Thymus (tissue), 14 donors: ENCODE measurements at places on chromosomes 7 and 10.

DNA sequence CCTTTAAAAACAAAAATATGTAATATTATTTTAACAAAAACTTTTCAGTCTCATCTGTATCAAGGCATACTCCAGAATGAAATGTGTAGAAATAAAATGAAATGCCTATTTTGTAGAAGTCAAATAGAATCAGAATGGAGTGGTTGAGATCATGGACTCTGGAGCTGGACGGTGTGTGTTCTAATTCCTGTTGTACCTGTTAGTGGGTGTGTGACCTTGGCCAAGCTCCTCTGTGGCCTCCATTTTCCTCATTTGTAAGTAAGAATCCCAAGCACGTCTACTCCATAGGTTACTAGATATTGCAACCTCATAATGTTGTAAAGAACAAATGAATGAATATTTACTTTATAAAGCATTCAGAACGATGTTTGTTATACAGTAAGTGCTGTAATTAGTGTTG, 74.9 kb downstream of the HDAC9 start:
- DNase-seq: no peak

- no peak for DNase-seq
Measured at GRCh38 chr7:22189230-22189629, 167.7 kb downstream of the RAPGEF5 start.

- DNase-seq: peak; percentile 90
Measured at GRCh38 chr10:110460111-110460809, 37.4 kb upstream of the DUSP5 start.

- no peak for DNase-seq
Measured at GRCh38 chr10:5575482-5576153, 50.9 kb downstream of the CALML3 start.

DNA sequence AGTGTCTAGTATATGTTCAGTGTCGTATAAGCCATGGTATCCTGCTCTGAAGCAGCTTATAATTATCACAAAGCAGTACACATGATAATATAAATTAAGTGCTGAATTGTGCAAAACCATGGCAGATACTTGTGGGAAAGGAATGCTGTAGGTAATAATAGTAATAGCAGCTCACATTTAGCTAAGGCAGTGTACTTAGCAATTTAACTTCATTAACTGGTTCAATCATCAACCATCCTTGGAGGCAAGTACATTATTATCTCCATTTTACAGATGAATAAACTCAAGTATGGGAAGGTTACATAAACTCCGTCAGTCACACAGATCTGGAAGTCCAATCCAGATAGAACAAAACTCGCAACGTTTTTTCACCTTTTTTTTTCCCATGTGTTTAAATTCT, 21.6 kb upstream of the RNF148 start:
- DNase-seq: no peak

GRCh38 chr10:132838346-132838970, 52.5 kb upstream of the NKX6-2 start:
- no peak for DNase-seq

GRCh38 chr7:1458683-1459511, at the start of gene MICALL2:
Gene MICALL2 (minus strand): TSS chr7:1459470. CDS start chr7:1459326, 144 bp downstream.
- no peak for DNase-seq

DNA sequence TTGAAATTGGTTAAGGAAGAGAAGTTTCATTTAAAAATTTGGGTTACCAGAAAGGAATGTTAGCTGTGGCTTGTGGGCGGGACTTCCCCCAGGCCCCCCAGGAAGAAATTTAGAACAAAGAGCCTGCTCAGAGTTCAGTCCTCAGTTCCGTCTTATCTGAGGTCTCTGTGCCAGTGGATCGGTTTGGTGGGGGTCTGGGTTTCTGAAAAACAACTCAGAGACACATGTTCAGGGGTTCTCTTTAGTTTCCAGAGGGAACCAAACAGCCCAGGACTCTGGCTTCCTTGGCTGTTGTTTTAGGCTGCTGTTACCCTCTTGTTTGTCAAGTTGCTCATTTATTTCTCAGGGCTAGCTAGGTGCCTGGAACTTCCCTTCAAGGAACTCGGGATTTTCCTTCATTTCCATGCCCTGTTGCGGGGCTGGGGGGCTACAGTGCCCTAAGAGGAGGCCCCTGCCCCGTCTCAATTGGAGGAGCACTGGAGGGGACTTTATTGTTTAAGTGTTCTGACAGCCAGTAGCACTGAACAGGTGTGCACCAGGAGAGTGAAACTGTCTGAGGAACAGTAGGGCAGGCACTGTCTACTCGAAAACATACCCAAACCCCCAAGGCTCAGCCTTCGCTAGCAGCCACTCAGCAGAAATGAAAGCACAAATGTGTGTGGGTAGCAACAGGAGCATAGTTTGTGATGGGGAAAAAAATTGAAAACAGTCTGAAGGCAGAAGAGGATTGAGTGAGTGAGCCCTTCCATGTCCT, 59.9 kb downstream of the ALOX5 start:
- DNase-seq: peak; percentile 65

DNA sequence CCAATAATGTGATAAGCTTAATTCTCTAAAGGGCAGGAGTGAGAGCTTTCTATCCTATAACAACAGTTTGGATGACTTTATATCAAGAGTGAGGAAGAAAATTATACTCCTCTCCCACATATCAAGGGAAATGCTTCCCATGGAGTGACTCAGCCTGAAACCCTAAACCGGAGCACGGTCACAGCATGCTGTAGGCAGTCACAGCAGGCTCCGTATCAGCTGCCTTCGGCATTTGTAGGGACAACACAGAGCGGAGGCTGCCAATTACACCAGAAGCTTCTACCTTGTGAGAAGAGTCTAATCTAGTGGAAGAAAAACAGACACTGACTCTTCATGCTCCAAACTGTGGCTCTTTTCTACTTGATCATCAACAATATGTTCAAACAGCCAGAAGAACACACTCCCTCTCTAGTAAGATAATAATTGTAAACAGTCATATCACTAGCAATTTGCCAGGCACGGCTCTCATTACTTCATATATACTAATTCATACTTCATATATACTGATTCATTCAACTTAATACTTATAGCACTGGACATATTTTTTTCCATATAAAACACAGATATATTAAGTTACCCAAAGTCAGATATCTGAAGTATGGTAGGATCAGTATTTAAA, 65.9 kb downstream of the DGKB start:
- no peak for DNase-seq

DNA sequence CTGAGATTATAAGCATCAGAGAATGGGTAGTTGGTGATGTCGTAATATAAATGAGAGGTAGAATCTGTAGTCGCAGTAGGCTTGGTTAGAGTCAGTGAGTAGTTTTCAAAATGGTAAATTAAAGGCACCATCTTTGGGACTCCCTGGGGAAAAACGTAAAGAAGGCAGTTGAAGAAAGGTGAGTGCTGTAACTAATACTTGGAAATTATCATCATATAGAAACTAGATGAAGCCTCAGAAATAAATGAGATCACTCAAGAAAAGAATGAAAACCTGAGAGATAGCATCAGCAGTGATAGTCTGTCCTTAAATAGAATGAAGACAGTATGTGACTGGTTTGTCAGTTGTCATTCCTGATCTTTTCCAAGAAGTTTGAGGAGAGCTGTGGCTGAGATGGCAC, 23.8 kb downstream of the PALS2 start:
- no peak for DNase-seq

DNA sequence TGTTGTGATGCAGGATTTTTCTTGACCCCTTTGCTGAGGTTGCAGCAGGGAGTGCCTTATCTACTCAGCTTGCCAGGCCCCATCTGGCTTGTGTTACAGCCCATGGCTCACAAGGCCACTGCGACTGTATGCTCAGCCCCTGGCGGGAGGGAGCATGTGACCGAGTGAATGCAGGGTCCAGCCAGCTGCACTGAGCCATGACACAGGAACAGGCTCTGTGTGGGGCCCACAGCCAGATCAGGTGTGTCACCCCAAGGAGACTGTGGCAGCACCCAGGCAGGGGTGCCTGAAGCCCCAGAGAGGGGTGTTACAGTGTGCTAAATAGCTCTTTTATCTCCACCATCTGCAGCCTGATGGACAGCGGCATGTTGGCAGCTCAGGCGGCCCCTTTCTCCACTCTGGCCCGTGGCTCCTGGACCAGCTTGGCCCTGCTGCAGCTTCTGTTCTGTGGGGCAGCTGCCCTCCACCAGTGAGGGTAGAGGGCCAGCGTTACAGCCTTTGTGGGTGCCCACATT, 2.6 kb upstream of the PCBD1 start:
- DNase-seq: no peak

DNA sequence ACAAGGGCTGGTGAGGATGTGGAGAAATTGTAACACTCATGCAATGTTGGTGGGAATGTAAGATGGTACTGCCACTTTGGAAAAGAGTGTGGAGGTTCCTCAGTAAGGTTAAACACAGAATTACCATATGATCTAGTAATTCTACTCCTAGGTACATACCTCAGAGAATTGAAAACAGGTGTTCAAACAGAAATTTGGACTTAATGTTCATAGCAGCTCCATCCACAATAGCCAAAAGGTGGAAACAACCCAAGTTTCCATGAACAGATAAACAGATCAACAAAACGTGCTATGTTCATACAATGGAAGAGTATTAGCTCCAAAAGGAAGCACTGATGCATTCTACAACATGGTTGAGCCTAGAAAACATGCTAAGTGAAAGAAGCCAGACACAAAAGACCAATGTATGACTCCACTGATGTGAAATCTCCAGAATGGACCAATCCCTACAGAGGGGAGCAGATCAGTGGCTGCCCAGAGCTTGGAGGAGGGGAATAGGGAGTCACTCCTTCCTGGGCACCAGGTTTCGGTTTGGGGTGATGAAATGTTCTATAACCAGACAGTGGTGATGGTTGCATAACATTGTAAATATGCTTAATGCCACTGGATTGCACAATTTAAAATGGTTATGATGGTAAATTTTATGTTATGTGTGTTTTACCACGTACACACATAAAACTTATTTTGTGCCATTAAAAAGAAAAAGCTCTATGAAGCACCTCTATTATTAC, 5.7 kb upstream of the WDR86 start:
- no peak for DNase-seq

- DNase-seq: no peak
Measured at GRCh38 chr7:73758581-73759138, 11.4 kb downstream of the CLDN3 start.

GRCh38 chr7:38105874-38106483, 72.1 kb upstream of the STARD3NL start:
- peak; percentile 18 for DNase-seq

GRCh38 chr7:157526913-157527634, 190.3 kb downstream of the DNAJB6 start:
- no peak for DNase-seq

DNA sequence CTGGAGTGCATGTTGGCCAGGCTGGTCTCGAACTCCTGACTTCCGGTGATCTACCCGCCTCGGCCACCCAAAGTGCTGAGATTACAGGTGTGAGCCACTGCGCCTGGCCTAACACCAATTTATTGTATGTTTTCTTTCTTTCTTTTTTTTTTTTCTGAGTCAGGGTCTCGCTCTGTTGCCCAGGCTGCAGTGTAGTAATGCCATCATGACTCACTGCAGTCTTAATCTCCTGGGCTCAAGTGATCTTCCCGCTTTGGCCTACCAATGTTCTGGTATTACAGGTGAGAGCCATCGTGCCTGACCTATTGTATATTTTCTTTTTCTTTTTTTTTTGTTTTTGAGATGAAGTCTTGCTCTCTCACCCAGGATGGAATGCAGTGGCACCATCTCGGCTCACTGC, 33.8 kb upstream of the UBE2H start:
- no peak for DNase-seq

- DNase-seq: no peak
Measured at GRCh38 chr7:104528142-104528541, 199.7 kb downstream of the LHFPL3 start.

GRCh38 chr10:120209124-120209762, 247.8 kb upstream of the PLPP4 start:
- DNase-seq: no peak

DNA sequence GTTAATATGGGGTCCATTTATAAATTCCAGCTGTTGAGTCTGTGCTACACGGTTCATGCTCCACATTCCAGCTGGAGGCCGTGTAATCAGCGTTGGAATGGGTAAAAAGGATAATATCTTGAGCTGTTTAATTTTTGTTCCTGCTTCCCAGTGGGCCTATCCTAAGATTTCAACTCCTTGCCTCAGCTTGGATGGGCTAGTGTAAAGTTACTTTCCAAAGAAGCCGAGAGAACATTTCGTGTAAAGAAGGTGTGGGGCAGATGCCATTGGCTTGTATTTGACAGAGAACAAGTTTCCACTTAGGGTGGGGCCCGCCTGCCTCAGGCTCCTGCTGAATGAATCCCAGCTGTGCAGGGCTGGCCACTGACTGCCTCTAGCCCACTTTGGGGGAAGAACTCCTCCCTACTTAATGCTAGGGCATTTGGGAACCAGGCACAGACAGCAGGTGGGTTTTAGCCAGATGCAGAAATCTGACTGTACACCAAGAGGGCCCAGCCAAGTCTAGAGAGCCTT, 125.9 kb upstream of the LYZL2 start:
- no peak for DNase-seq

- no peak for DNase-seq
Measured at GRCh38 chr10:121033366-121033765, 182.2 kb downstream of the WDR11 start.

GRCh38 chr7:48130658-48131108, 40.6 kb upstream of the ABCA13 start:
- DNase-seq: no peak

DNA sequence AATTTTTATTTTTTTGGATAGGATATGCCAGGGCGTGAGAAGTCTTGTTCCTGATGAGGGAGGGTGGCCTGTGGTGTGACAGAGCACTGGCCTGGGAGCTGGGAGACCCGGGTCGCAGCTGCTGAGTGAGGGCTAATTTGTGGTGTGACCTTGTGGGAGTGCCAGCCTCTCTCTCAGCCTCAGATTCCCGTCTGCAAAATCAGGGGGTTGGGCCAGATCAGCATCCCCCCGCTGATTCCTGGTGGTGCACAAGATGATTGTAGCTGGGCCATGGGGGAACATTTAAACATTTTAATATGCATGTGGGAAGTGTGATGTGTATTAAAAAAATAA, 14.9 kb downstream of the TSPAN15 start:
- no peak for DNase-seq

DNA sequence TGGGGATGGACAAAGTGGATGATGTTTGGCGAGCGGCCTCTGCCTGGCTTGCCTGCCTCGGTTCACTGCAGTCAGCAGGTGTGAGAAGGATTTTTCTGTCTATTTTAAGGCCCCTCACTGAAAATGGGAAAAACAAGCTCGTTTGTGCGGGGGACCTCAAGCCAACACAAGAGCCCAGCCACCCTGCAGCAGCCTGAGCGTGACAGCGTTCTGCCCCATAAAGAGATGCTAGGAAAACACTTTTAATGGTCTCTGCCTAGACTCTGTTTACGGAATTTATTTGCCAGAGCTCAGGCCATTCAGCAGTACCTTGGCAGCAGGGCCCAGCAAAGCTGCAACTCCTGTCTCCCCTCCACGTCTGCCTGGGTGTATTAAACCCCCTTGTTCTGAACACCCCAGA, 131.7 kb downstream of the GRK5 start:
- DNase-seq: no peak

DNA sequence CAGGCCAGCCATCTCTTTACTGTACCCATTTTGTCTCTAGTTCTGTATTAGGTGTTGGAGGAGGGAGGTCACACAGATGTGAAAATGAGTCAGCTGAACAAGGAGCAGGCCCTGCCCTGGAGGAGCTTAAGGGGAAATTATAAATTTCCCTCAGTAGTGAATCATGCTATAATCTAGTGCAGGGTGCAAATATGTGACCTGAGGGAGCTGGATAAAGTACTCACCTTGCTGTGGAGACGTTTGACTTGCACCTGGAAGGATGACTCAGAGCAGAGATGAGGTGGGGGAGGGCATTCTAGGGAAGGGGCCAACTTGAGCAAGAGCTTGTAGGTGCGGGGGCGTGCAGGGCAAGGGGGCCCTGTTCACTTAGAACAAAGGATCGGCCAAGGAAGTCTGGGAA, 610.6 kb downstream of the SDK1 start:
- no peak for DNase-seq

GRCh38 chr7:136000288-136000913, 23.2 kb upstream of the MTPN start:
- DNase-seq: no peak
